ENCODE measurements at places on chromosomes 5 and 9.

DNA sequence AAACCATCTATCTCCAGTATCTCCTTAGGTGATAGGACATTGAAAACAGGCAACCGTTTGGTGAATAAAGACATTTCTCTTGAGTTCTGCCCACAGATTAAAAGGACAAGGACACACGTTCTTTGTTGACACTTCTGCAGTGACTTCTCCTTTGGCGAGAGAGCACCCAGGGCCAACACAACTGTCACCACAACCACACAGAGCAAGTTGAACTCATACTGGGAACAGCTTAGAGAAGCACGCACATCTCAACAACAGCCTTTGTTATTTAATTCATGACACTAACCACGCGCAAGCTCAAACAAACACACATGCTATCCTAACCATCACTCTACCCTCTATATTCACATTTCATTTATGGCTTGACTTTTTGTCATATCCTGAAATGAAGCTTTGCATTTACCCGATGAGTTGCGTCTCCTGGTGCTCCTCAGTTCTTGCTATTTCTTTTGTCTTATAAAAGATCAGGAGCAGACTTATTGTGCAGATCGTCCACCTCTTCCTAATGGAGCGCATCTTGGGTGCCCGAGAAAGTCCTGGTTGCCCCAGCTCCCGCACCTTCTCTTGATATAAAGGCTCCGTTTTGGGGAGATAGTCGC lies 543 bp downstream of the ST8SIA4 start:
- DNase-seq = no peak

GRCh38 chr5:176610435-176610773 lies 448 bp upstream of the GPRIN1 start:
- DNase-seq = no peak

DNA sequence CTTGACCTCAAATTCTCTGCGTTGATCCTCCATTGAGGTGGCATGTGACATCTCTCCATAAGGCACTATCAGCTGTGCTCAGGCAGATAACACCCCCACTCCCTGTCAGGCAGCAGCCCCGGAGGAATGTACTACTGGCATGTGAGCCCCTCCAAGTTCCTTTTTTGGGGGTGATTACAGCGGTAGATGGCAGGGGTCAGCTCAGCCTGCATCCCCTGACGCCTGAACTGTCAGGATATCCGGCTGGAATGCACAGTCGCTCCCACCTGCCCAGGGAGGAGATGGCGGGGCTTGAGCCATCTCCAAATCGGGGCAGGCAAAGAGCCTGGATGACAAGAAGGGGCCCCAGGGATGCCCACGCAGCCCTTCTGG lies 40.8 kb downstream of the FAM78A start:
- DNase-seq = no peak

- DNase-seq = no peak
Observed at GRCh38 chr5:68449380-68449779, 233.8 kb downstream of the PIK3R1 start.

DNA sequence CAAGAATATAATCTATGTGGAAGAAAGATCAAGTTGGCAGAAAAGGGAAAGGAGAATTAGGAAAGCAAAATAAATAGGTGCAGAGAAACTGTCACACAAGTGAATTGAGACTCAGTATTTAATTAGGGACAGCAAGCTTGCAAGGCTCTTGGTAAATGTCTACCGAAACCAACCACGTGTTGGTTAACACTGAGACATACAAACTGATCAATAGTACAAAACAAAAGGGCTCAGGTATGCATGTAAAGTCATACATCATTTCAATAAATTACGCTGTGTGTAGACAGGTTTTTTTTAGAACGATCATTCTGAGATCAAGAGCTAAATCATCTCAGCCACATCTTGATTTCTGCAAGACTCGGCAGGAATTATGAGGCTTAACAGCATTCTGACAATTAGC lies 225.4 kb downstream of the EBF1 start:
- no peak for DNase-seq

GRCh38 chr9:129556491-129557191 lies 64.3 kb downstream of the C9orf50 start:
- DNase-seq = no peak

GRCh38 chr5:106862450-106863193 lies 808.1 kb downstream of the EFNA5 start:
- DNase-seq = no peak

DNA sequence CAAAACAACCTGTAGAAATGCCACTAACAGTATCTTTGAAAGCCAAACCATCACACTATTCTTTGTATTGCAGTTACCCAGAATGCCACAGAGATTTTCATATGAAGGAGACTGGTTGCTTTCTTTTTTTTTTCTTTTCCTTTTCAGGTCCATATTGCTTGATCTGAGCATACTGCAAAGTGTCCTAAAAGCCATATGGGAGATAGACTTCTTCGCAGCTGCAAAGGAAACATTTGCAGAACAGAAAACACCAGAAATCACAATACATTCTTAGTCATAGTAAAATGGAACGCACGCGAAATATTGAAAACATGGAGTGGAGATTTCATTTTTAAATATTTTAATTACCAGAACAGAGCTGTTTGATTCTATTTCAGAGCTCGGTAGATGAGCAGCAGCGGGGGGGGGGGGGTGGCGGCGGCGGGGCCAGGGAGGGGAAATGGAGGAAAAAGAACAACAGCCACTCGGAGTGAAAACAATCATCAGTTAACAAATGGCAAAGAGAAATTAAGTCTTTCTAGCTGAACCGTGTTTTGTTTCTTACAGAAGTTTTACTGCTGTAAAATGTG lies 284.1 kb downstream of the NFIB start:
- DNase-seq = no peak

Data from activated T-cell treated with anti-CD3 and anti-CD28 coated beads for 1 hour (primary cell).